ENCODE measurements at places on chromosomes 2 and 18. TPM values are rescaled to one million over a fixed set of nuclear protein-coding genes. Genes with fewer than 3 reads are reported as not detected.

The C2orf92 gene
- total RNA-seq = 4.5 TPM

The IL36B gene
- total RNA-seq = not detected

The RNF144A gene
- total RNA-seq = 22.8 TPM

The EFHD1 gene
- 0.42 TPM for total RNA-seq

The RAB27B gene
- total RNA-seq = 14.3 TPM

The DYSF gene
- total RNA-seq = 13.3 TPM

The CCBE1 gene
- total RNA-seq = under 0.01 TPM

The AGFG1 gene
- total RNA-seq = 86.6 TPM

The GPN1 gene
- total RNA-seq = 25.8 TPM

The LAPTM4A gene
- total RNA-seq = 90.9 TPM

The C2orf80 gene
- not detected for total RNA-seq

The EMILIN1 gene
- total RNA-seq = 0.63 TPM

The AGXT gene
- not detected for total RNA-seq

The INPP5D gene
- total RNA-seq = 122 TPM

The LAMA3 gene
- under 0.01 TPM for total RNA-seq

The ADNP2 gene
- total RNA-seq = 83.3 TPM

The TRIM54 gene
- not detected for total RNA-seq

The KCMF1 gene
- 78.8 TPM for total RNA-seq

The CRYGD gene
- total RNA-seq = not detected

The ABCG5 gene
- total RNA-seq = not detected

The RGPD4 gene
- 0.10 TPM for total RNA-seq

The GPR55 gene
- total RNA-seq = 1.2 TPM

The CNOT9 gene
- 65.9 TPM for total RNA-seq

Data from mononuclear cell (primary cell).